H9 (cell line): ENCODE measurements at places on chromosomes 2 and 18. TPM values are rescaled to one million over a fixed set of nuclear protein-coding genes. Genes with fewer than 3 reads are reported as not detected.

DNA sequence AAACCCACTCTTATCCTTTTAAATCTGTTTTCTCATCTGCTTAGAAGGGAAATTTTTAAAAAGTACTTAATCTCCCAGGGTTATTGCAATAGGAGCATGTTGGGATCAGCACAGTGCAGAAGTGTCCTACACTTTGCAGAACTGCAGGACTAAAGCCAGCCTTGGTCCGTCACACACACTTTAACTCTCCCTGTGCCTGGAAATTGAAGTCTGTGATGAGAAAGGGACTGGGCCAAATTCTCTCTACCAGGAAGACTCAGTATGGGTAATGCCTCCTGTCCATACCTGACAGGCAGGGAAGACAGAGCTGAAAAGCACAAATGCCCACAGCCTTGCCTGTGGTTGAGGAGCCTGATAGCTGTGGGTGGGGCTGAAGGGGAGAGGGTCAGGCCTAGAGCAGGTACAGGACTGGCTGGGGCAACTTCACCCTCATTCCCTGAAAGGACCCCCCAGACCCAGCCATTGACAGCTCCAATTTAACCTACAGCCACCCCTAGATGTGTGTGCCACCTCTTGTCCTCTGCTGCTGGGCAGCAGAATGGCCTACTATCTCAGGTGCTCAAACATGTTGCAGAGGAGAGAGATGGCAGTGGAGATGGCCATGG, 377.2 kb upstream of the KLHL29 start:
- DNase-seq, result no peak

The TMEM200C gene
- 5.6 and 6.3 TPM in 2 replicates for total RNA-seq

GRCh38 chr18:10792181-10792580, 266.4 kb downstream of the NAPG start:
- DNase-seq, result no peak

The RUFY4 gene
- 0.44 and 0.66 TPM in 2 replicates for total RNA-seq

- DNase-seq, result peak; percentile 89
These were observed 118.0 kb upstream of the MSTN start for GRCh38 chr2:190180313-190181122.

DNA sequence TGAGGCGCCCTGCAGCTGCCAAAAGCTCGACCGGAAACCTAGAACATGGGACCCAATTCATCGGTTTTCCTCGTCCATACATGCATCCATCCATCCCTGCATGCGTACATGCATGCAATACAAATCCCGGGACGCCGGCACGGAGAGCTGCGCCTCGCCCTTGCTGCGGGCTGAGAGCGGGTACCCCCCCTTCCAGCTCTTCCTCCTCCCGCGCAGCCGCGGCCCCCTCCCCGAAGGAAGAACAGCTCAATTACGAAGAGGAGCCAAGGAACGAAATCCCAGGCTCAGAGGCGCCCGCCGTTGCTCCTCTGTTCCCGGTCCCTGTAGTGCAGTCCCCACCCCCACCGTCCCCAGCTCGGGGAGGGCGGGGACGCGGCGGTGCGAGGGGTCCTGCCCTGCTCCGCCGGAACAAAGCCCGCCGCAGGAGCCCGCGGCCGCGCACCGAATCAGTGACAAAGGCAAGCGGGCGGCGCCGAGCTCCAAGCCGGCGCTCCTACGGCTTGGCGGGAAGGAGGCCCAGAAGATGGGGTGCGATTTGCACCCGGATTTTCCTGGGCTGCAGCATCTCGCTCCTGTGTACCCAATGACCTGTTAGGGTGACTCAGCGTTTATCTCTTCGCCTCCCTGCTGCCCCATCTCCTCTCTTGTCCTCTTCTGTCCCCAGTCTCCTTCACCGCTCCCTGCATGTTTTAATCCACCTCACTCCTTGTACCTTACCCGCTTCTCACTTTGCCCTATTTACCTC, 8.9 kb upstream of the POU3F3 start:
- peak; percentile 84 for DNase-seq

- DNase-seq, result no peak
These were observed 417.9 kb downstream of the NRXN1 start for GRCh38 chr2:50614056-50614455.

The CENPA gene
- total RNA-seq, result 19.3 and 21.4 TPM in 2 replicates

The NEU2 gene
- total RNA-seq, result not detected in 2 replicates

The TEKT4 gene
- total RNA-seq, result not detected in 2 replicates

The PTPRN gene
- 6.3 and 6.5 TPM in 2 replicates for total RNA-seq
